HS-27A (cell line): ENCODE measurements at places on chromosomes 6 and 20.

DNA sequence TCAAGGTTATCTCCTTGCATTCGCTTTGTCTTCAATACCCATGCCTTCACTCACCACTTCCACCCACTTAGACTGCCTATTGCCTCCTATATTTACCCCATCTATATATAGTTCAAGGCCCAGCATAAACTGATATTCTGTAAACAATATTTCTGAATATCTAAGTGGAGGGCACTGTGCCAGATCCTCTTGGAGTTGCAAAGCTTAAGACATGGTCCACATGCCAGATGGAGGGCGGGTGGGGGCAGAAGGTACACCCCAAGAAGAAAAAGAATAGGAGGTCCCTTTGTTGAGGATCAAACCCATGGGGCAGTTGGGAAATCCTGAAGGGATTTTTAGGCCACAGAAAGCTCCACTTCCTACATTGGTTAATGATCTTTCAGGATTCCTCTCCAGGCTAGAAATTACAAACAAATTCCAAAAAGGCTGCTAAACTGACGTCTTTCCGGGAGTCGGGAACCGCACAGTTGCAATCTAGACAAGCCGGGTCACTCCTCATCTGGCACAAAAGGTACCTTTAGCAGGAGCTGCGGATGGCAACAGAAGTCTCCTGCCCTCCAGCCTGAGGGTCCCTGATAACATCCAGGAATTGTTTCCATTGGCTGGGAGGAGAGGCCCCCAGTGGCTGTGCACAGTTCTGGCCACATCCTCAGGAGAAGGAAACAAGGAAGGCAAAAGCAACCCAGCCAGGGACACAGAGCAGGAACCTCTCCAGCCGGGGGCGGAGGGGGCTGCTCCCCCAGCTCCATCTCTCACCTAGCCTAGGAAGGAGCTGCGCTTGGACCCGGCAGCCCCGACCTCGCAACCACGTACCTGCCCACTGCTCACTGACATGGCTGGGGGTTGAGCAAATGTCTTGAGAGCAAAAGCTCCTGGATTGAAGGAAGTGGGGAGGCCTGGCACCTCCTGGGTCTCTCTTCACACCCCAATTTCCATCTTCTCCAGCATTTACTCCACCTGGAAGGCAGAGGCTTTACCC is 5.9 kb upstream of the LPIN3 start:
- no peak for DNase-seq

DNA sequence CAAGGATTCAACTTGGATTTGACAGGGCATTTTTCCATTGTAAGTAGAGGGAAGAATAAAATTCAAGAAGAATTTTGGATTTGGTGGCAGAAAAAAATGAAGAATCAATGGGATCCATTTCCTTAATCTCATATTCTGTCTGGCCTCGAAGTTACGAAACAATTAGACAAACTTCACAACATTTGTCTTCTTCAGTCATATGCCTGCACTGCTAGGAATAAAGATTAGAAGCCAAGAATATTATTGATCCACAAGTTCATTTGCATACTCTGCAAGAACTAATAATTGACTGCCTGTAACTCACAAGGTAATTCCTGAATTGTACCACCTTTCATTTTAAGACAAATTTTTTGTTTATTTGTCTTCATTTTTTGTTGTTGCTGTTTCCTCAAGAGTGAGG is 486.2 kb downstream of the HAO1 start:
- DNase-seq = no peak

DNA sequence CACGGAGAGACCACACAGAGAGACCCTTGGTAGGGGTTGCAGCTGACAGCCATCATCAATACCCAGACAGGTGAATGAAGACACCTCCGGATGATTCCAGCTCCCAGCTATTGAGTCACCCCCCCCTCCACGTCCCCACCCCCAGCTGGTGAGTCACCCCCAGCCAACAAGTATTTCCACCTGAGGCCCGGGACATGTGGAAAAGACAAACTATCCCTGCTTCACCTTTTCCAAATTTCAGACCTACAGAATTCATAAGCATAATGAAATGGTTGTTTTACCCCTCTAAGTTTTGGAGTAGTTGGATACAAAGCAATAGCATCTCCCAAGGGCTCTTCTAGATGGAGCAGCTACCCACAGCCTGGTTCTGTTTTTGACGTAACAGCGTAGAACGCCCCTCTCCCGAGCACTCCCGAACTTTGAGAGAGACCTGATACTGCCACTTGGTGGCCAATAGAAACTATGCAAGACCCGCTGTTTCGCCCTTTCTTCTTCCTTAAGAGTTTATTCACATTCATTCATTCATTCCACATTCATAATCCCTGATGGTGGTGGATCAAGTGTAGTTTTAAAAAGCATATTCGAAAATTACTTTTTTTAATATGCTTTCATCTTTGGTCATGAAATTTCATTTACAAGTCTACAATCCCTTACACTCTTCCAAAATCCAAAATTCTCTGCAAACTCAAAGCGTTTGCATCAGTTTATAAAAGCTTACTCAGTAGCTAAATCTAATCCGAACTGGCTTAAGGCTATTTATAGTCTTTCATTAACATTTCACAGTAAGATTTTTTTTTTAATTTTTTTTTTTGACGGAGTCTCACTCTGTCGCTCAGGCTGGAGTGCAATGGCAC is 15.1 kb upstream of the PPP1R16B start:
- peak; percentile 8 for DNase-seq

DNA sequence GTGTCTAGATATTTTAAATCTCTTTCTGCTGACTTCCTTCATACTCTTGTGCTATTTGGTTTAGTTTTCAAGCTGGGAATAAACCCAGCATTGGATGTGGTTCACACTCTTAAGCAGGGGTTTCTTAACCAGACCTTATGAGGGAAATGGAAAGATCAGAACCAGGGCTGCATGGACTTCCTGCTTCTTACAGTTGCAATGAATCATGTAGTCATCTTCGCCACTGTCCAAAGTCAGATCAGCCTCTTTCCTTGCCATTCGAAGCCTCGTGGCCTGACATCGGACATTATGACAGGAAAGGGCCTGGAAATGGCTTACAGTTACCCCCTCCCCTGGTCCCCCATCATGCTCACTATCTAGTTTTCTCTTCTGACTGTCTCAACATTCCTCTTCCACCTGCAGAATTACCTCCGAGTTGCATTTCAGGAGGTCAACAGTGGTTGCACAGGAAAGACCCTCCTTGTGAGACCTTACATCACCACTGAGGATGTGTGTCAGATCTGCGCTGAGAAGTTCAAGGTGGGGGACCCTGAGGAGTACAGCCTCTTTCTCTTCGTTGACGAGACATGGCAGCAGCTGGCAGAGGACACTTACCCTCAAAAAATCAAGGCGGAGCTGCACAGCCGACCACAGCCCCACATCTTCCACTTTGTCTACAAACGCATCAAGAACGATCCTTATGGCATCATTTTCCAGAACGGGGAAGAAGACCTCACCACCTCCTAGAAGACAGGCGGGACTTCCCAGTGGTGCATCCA is 16.8 kb upstream of the NAA20 start:
- no peak for DNase-seq

GRCh38 chr6:74409447-74409846 is 713.4 kb downstream of the CD109 start:
- peak; percentile 4 for DNase-seq

GRCh38 chr6:109821428-109821827 is 130.3 kb downstream of the FIG4 start:
- DNase-seq = no peak

DNA sequence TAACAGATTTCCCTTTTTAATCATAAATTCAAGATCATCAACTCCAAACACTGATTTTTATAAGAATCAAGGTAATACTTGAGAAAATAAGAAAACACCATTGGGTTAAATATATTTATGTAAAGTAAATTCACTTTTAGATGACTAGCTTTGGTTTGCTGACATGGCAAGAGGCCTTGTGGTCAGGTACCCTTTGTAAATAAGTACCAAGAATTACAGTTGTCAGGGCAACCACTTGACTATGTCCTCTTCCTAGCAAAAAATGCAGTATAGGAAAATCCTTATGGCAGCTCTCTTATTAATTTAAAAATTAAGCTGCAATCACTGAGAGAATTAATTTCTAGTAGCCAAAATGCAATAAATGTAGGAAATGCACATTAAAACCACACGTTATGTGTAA is 153.8 kb downstream of the INSM1 start:
- no peak for DNase-seq

DNA sequence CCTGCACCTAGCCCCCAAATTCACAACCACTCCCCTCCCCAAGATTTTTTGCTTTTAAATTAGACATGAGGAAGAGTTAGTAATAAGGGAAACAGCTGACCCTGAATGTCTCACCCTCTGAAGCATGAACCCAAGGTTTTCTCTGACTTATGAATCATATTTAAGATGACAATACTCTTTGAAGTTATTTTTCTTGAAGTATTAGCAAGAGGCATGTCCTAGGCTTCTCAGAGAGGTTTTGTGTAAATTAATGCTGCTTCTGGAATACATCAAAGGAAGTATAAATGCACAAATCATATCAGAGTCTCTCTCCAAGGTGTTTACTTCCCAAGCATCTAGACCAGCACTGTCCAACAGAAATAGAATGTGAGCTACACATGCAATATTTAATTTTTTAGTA is 408.1 kb upstream of the MARCKS start:
- DNase-seq = no peak

- no peak for DNase-seq
Measured at GRCh38 chr20:2708073-2708415, 15.5 kb downstream of the EBF4 start.

DNA sequence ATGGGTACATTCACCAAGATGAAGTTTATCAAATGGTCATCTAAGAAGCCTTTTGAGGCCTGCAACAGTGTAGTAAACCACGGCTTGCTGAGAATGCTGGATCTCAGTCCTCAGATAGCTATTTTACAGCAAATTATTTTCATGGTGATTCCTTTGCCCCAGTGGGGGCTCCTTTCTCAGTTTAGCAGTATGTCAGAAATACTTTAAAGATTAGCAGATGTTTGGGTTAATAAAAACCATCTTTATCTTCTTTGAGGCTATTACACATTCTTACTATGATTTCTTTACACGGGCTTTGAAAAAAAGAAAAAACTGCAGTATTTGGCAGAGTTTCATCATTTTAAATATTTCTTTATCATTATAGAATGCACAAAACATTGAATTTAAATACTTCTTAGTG is 10.7 kb downstream of the MYLIP start:
- DNase-seq = no peak

GRCh38 chr6:46637145-46637544 is 15.5 kb downstream of the CYP39A1 start:
- no peak for DNase-seq

DNA sequence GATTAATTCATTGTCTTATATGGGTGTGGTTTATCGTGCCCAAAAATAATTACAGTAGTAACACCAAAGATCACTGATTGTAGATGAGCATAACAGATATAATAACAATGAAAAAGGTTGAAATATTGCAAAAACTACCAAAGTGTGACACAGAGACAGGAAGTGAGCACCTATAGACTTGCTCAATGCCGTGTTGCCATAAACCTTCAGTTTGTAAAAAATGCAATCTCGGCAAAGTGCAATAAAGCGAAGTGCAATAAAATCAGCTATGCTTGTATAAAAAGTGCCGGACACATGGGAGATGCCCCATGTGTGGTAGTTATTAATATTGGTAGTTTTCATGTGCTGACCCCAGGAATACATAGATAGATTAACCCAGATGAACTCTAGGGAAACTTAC is 192.6 kb downstream of the NRN1 start:
- no peak for DNase-seq

DNA sequence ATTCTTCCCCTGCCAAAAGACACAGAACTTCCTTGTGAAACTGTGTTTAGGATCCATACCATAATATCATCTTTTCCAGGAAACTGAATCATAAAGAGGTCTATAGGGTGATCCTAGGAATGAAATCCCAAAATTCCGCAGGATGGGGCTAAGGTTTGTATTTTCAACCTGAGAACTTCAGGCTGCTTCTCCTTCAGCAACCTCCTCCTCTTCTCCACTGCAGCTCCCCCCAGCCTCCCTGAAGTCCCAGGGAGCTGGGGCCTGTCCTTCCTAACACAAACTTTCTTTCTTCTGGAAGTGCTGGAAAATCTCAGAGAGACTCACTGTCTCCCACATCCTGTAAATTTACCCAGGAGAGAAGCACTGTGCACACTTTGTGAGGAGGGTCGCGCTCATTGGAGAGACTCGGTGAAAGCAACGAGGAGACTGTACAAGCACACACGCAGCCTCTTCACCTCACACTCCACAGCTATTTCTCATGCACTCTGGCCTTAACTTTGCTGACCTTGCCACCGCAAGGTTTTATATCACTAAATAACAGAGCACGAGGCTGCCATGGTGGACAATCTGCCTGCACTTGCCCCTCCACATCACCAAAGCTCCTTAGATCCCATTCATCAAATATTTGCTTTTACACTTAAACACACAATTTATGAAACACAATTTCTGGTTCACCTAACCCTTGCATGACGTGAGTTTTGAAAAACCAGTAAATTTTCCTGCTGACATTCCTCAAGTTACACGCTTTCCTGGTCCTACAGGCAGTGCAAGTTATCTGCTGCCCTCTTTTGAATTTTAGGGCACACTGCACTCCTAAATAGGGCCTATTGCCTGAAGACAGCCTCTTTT is 14.3 kb downstream of the ID4 start:
- DNase-seq = no peak

DNA sequence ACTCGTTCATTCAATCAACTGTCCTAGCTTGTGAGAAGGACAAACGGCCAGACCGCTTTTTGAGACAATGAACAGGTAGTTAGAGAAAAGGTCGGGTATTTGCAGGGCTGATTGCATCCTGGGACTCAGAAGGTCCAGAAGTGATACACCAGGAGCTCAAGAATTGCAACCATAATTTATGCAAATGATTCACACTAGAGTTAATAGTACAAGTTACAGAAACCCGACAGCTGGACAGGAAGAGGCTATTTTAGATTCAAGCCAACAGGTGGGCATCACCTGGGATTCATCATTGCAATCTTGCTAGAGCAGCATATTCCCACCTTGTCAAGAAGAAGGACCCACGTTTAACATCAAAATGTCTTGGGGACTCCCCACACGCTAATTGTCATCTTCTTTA is 83.5 kb downstream of the TNFAIP3 start:
- DNase-seq = no peak

GRCh38 chr6:138538390-138539031 is 39.2 kb upstream of the NHSL1 start:
- DNase-seq = no peak

- DNase-seq = no peak
Measured at GRCh38 chr6:90078513-90079289, 184.4 kb downstream of the GJA10 start.

- DNase-seq = no peak
Measured at GRCh38 chr20:47027042-47027441, 132.4 kb downstream of the EYA2 start.

- no peak for DNase-seq
Measured at GRCh38 chr6:39508515-39508914, 186.0 kb upstream of the KCNK16 start.

DNA sequence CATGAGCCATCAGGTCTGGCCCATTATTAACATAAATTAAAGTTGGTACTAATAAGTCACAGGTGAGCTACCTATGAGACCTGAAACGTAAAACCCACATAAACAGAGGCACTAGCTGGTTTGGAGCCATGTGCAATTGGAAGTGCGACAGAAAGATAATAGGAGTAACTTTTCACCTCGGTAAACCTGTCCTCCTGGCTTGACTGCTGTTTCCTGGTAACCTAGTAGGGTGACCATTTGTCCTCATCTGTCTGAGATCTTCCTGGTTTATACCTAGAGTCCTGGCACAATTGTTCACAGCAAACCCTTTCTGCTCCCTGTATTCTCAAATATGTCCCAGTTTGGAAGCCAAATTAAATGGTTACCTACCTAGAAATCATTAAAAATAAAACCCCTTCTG is 7.4 kb downstream of the TBC1D20 start:
- DNase-seq = no peak

GRCh38 chr20:45069261-45069660 is 31.7 kb downstream of the KCNS1 start:
- DNase-seq = no peak

- no peak for DNase-seq
Measured at GRCh38 chr6:108727966-108728730, 120.1 kb upstream of the ARMC2 start.
